ENCODE measurements at places on chromosomes 13 and 19.

DNA sequence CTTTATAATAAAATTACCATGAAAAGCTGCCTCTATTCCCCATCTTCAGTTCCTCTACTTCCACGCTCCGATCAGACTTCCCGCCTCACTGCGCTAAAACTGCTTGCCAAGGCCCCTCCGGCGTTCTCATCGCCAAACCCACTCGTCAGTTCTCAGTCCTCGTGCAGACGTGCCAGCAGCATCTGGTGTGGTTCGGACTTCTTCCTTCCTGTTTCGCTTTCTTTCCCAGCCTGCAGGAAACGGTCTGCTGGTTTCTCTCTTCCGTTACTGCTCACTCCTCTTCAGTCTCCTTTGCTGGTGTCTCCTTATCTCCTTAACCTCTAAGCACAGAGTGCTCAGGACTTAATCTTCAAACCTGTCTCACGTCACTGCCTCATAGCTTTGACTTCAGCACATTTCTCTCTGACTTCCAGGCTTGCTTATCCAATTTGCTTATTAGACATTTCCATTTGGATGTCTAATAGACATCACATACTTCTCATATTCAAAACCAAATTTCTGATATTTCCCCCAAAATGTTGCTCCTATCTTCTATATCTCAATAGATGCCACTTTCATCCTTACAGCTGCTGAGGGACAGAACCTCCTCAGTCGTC is 40.3 kb downstream of the RCBTB2 start:
- DNase-seq = peak; percentile 72

DNA sequence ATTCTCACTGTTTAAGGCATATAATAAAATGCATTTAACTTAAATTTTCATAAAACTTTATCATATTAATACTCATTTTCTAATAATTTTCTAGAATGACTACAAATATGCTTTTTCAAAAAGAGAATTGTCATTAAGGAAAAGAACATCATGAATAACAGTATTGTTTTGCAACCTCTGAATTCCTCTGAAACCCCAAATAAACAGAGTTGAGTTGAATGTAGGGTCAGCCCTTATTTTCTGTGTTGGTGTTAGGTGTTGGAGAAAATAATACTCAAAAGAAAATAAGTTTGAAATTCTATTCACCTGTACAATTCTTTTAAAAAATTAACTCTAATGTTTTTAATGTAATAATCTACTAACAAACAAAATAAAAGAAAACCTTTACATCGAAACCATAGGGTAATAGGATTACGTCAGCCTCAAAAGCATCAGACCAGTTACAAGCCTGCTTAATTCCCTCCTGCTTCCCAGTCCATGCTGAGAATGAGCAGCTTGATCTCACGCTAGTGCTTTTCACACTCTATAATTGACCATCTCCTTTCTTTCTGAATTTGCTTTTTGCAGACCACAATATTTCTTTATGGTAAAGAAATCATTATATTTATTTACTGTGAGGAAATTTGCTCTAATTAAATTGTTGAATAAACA is 160.9 kb downstream of the PCDH9 start:
- no peak for DNase-seq

DNA sequence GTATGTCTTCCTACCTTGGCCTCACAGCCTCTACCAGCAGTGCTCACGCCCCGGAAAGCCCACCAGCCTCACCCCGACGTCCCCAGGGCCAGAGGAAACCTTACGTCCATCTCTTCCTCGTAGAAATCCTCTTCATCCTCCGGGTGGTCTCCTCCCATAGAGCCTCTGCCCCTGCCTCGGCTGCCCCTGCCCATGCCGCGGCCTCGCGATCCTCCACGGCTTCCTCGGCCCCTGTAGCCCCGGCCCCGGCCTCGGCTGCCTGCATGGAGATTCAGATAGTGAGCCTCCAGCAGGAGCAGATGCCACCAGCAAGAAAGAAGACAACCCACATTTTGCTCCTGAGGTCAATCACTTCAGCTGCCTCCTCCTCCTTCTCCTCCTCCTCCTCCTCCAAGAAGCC is 27.3 kb downstream of the ZC3H4 start:
- no peak for DNase-seq

GRCh38 chr19:49923055-49924003 is 5.7 kb upstream of the ATF5 start:
- DNase-seq = peak; percentile 20

- no peak for DNase-seq
Observed at GRCh38 chr13:104785952-104786351, 1719.7 kb upstream of the SLC10A2 start.

DNA sequence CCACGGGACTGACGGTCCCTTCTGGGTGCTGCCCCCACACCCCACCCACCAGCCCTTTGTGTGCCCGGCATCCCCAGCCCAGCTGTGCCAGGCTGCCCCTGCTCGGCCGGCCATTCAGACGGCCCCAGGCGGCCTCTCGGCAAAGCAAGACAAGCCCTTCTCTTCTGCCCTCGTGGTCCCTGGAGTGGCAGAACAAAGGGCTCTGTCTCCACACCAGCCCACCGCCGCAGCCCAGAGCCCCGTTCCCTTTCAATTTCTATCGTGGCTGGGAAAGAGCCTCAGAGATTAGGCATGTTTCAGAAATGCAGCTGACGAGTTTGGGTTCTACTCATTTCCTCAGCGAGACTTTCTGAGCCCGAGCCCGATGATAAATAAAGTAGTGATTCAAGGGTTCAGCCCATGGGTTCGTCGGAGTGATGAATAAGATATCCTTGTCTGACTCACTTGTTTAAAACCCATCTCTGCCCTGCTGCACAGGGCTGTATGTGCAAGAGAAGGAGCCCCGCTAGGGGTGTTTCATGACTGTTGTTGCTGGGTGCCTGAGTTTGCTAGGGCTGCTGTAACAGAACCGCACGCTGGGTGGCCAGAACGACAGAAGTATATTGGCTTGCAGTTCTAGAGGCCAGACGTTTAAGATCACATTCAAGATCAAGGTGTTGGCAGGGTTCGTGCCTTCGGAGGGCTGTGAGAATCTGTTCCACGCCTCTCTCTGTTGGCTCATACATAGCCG is 4.3 kb downstream of the MYO9B start:
- peak; percentile 56 for DNase-seq

GRCh38 chr13:44050450-44051063 is 170.9 kb downstream of the LACC1 start:
- peak; percentile 31 for DNase-seq

DNA sequence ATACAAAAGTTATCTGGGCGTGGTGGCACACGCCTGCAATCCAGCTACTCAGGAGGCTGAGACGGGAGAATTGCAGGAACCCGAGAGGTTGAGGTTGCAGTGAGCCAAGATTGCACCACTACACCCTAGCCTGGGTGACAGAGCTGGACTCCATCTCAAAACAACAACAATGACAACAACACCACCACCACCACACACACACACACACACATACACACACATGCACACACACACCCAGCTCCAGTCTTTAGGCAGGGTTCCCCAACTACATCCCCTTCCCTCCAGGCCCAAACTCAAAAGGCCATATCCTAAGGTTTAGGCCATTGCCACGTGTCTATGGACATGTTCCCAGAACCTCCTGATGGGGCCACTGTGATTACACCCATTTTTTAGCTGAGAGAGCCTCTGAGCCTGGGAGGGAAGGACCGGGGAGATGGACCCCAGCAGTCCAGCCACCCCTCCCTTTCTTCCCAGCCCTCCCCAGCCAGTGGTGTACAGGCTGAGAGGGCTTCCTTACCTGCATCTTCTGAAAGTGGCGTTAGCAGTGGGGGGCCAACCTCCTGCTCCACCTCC is 9.0 kb upstream of the DMWD start:
- DNase-seq = no peak

GRCh38 chr13:113421673-113422270 is 31.5 kb downstream of the ADPRHL1 start:
- DNase-seq = no peak

DNA sequence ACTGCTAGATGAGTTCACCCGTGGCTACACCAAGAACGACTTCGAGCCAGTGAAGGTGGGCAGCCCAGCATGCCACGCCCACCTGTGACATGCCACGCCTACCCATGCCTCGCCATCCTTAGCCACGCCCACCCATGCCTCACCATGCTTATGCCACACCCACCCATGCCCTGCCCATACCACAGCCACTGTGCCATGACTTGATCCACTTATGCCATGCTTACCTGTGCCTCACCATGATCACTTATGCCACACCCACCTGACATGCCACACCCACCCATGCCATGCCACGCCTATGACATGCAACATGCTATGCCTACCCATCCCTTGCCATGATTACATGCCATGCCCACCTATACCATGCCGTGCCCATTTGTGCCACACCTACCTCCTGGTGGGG is 12.9 kb upstream of the USE1 start:
- no peak for DNase-seq

GRCh38 chr19:51689751-51690453 is 3.2 kb upstream of the SPACA6 start:
- DNase-seq = no peak

DNA sequence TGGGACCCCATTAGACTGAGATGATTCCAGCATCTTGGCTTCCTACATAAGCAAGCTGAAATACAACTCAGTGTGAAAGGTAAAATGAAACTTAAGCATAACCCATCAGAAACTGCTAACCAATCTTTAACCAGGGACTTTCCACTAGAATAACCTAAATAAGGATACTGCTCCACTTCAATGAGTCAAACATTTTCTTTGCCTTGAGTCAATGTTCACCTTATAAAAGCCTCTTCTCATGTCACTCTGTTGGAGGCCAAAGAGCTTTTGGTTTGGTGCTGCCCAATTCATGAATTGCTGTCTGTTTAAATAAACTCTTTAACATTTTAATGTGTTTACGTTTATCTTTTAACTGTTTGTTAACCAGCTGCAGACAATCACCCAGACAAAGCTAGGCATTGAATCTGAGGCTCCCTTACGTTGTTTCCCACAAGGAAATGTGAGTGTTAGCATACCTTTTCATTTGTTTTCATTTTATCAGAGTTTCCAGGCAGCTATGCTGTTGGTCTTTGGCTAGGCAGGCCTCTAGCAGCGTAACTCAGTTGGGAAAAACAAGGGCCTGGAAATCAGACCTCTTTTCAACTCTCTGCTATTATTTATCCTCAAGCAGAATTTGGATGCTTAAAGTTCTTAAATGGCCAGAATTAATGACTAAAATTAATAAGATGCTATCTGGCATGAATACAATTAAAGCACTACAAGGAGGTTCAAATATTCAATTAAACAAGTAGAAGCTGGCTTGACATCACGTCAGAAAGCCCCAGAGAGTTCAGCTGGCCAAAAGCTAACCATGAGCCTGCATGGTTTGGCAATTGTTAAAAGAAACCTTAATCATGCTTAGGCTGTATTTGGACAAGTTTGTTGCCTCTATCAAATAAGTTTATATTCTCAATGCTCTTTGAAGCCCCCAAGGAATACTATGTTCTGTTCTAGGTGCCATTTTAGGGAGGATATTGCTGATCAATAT is 200.2 kb downstream of the DCLK1 start:
- no peak for DNase-seq

- DNase-seq = no peak
Observed at GRCh38 chr13:35711909-35712308, 235.4 kb upstream of the MAB21L1 start.

- no peak for DNase-seq
Observed at GRCh38 chr13:25529425-25529824, 157.7 kb downstream of the ATP8A2 start.

GRCh38 chr13:81874253-81874652 is 1533.3 kb upstream of the SPRY2 start:
- no peak for DNase-seq
